Stimulated activated CD4-positive, alpha-beta T cell treated with anti-CD3 and anti-CD28 coated beads, Interleukin-4, amount 100 ng/mL, for 4 hours (primary cell): ENCODE measurements at places on chromosomes 3 and 15.

- no peak for DNase-seq
Observed at GRCh38 chr3:5023777-5024346, 44.6 kb downstream of the BHLHE40 start.

- no peak for DNase-seq
Observed at GRCh38 chr3:69671082-69671952, 67.9 kb upstream of the MITF start.

GRCh38 chr3:6182909-6183308 lies 678.0 kb upstream of the GRM7 start:
- DNase-seq, result no peak

DNA sequence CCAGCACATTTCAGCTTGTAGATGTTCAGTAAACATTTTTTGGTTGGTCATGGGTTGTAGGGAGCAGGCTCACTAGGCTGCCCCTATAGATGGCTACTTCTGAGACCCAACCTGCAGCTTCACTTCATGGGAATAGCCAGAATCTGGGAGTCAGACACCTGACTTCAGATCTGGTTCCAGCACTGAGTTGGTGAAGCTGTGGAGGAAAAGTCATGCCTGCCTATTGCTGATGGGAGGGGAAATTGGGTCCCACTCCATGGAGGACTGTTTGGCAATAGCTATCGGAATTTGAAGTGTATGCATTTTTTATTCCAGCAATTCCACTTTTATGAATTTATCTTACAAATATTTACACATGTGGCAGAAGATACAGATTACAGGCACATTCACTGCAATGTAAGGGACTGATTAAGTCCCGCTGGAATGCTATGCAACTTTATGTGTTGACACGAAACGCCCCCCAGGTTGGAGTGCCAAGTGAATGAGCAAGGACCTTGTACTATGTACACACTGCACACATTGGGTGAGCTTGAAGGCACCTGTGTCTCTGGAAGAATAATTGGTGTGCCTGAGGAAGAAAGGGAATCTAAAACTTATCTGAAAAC lies 7.8 kb upstream of the CCR1 start:
- DNase-seq, result no peak

DNA sequence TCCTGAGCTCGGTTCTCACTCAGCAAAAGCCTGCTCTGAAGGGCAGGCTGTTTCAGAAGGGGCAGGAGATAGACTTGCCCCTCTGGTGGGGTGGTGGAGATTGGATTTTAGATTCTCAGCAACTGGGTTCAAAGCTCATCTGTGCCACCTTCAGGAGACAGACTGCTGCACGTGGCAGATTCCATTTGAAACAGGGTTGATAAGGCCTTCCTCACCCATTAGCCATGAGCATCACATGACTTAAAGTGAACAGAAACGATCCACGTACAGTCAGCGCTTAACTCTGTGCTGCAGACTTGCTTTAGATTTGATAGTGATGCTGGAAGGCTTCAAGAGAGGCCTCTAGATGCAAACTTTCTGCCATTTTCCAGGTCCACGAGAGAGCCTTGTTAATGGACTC lies 35.0 kb upstream of the MGLL start:
- no peak for DNase-seq

DNA sequence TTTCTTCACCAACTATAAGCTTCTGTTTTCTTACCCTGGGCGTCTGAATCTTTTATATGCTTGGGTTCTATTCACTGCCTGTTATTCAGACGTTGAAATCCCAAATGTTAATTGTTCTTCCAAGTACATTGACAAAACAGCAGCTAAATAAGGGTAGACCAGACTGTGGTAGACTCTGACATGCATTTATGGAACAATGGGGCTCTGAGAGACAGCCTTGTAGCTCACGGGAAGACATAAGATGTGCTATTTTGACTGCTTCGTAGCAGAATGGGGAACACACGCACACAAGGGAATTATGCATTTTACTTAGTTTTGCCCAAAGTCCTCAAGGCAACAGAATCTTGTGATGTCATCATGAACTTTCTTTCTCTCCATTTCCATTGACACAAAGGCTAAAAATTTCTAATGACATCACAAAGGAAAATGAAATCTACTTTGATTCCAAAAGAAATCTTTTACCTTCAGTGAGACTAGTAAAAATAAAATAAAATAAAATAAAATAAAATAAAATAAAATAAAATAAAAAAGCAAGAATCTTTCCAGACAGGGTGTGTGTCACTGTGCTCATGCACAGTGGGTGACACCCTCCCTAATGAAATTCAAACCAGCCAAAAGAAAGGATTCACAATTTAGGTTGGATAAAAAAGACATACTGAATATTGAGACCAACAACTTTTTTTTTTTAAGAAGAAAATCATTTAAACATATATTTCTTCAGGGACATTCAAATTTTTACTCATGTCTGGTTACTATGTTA lies 346.6 kb downstream of the ZBTB20 start:
- no peak for DNase-seq

DNA sequence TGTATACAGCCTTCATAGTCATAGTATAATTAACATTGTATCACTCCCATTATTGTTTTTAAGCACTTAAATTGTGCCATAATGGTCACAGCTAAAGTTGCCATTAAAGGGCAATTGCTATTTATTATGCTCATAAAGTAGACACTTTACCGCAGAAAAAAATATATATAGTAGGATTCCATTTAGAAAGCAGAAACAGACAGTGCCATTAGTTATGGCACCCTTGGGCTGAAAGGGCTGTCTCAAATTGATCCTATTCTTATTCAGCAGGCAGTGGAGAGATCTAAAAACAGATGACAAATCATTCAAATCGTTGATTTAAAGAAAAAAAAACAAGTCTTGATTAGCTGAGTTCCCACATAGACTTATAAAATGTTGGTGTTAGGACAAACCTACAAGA lies 514.2 kb upstream of the ROBO2 start:
- no peak for DNase-seq
